ENCODE measurements at places on chromosomes 2 and 18. TPM values are rescaled to one million over a fixed set of nuclear protein-coding genes. Genes with fewer than 3 reads are reported as not detected.

- DNase-seq, result no peak
Observed at GRCh38 chr2:239343946-239344856, 56.6 kb downstream of the HDAC4 start.

DNA sequence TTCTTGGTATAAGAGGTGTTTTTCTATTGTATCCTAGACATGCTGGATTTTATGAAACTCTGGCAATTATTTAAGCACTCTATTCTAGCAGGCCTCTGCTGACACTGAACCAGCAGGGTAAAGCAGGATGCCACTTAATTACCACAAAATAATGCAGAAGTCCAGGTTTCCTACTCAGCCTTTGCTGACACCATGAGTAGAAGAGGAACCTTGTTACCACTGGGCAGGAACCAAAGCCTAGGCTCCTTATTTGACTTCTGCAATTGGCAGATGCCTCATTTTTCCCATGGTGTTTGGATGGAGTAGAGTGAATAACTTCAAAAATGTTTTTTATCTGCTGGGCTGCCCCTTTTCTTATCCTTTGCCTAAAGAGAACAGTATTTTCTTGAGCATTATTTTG is 60.8 kb downstream of the THNSL2 start:
- no peak for DNase-seq

- DNase-seq, result no peak
Observed at GRCh38 chr2:203756161-203756560, 49.7 kb downstream of the CD28 start.

DNA sequence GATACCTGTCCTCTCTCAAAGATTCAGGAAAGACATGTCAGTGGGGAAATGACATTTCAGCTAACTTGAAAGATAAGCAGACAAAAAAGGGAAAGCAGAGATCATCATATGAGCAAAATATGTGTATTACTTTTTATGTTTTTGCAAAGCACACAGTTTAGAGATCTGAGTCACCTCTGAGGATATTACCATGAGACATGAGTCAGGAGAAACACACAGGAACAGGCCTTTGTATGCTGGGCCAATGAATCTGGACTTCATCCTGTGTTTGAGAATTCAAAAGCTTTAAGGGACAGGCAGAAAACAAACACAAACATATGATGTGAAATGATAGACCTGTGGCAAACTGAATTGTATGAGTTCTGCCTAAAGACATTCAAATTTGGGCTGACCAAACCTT is 306.0 kb upstream of the EPC2 start:
- no peak for DNase-seq

- no peak for DNase-seq
Observed at GRCh38 chr2:59540864-59541263, 1012.6 kb downstream of the BCL11A start.

DNA sequence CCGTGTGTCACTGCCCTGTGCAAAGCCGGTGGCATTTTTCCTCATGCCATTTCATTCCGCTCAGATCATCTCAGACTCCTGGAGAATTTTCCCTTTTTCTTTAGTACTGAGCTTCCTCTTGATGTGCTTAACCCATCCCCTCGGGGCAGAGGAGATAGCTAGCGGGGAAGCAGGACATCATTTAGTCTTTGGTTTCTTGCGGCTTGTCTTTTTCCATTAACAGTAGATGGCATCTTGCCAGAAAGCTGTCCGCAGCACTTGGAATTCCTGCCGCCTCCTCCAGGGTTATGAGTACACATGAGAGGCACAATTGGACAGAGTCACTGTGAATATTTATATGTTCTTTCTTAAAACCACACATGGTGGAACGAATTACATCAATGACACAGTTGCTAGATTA is 226.6 kb downstream of the ALPK2 start:
- no peak for DNase-seq

DNA sequence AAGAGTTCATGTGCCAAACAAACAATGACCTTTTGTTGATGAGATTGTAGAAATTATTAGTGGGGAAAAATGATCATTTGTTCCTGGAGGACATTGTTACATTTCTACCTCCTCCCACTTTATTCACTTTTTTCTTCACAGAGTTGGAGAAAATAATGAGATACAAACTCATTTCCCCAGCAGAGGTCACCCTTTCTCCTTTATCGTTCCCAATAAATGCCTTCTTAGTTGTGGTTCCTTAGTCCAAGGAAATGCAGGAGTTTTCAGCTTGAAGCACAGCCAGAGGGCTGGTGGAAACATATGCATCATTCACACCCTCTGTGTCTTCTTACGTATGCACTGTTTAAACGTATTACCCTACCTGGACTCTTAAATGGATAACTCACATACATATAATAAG is 108.8 kb downstream of the SLC4A3 start:
- peak; percentile 14 for DNase-seq

GRCh38 chr2:127415593-127416505 is 2.4 kb upstream of the PROC start:
- peak; percentile 77 for DNase-seq

DNA sequence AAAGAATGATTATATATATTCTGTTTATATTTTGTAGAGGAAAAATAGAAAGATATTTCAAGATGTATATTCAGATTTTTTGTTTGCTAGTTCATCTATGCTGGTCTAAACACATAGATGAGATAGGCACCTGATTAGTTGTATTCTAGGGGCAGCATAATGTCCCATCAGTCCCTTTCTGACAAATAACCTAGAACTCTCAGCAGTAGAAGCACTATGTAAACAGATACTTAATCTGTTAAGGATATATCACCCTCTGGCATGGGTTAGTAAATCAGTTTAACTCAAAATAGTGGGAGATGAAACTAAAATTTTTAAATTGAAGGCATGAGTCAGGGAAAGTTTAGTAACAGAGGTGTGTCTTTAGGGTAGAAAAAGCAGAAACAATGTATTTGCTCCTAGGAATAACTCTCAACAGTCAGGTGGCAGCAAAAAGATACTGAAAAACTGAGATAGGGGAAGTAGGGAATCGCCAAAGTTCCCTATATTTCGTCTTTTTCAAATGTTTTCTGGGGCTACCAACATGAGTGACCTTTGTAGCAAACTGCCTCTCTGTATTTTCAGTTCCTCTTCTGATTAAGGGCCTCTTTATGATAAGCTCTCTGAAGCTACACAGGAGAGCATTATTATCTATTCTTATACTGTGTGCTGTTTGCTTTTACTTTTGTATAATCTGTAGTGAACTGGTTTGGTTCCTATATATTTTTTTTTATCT is 5.7 kb downstream of the PPP1R1C start:
- no peak for DNase-seq

DNA sequence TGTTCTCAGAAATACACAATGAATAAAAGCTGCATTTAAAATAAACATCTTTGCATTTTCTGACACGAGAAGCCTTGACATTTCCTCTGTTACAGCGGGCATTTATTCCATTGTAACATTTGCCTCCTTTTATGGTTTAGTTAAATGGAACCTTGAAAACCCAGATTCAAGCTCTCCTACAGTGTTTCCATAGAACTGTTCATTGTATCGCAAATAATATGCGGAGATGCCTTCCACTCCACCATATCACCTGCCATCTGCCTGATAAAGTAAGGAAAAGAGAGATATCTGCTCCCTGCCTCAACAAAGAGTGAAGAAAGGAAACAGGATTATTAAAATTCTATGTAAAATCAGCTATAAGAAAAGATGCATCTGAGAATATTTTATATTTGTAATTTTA is 69.8 kb downstream of the CDH19 start:
- no peak for DNase-seq

DNA sequence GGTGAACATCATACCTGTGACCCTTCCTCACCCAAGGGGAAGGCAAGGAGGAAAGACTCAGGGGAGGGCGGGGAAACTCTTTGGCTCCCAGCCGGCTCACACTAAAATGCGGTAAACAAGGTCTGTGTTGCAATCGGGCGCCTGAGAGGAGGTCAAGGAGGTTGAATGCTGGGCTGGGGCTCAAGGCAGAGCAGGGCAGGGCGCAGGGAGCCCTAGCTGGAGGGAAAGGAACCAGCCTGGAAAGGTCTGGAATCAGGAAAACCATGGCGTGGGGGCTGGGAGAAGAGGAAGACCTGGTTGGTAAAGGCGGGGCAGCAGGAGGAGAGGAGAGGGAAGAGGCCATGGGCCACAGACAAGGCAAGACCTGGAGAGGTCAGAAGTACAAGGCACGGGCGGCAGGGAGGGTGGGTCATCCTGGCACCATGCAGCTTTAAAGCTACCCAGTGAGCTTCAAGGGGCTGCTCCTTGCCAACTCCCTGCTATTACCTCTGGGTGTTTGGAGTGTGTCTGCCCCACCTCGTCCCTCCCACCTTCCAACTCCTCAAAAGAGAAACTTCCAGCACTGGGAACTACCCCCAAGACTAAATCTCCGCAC is 4.8 kb upstream of the TMEM37 start:
- no peak for DNase-seq

DNA sequence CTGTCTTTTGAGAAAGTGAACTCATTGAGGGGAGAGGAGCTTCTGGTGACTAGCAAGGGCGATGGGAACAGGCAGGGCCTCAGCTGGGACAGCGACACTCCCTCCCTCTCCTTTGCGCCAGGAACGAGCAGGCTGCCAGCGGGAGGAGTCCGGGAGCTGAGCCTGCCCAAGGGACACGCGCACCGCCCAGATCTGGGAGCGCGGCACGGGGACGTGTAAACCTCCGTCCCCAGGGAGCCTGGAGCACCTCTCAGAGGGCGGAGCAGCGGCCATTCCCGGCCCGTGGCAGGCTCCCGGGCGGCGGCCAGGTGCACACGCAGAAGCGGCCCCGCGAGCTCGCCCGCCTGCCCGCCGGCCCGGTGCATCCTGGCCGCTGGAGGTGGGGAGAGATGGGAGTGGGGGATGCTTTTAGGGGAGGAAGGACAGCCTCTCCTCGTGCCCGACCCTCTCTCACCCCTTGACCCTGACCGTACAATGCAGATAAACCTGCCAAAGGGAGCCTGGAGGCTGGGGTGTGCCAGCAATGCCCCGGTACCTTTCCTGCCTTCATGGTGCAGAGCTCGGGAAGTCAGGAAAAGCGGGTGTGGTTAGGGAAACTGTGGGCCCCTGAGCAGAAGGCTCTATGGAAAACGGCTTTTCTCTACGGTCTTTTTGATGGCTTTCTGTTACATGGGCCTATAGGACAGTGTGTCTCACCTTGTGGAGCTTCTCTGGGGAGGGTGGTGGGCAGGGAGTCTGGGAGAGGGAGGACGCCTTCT is 2.2 kb downstream of the AQP4 start:
- peak; percentile 44 for DNase-seq

DNA sequence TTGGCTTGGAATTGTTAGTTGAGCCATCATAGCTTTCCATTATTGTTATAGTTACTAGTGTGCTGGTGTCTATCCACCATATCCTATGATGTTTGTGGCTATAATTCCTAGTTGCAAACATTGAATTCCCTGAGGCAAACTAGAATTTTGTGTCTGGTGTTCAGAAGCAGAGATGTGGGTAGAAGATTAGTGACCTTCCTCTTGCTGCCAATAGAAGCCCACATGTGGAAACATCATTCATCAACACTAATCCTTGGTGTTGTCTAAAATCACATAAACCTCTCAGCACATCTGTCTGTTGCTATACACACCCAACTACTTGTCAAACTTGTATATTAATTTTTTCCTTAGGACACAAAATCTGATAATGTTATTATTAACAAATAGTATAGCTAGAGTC is 374.1 kb downstream of the TGIF1 start:
- DNase-seq, result no peak

DNA sequence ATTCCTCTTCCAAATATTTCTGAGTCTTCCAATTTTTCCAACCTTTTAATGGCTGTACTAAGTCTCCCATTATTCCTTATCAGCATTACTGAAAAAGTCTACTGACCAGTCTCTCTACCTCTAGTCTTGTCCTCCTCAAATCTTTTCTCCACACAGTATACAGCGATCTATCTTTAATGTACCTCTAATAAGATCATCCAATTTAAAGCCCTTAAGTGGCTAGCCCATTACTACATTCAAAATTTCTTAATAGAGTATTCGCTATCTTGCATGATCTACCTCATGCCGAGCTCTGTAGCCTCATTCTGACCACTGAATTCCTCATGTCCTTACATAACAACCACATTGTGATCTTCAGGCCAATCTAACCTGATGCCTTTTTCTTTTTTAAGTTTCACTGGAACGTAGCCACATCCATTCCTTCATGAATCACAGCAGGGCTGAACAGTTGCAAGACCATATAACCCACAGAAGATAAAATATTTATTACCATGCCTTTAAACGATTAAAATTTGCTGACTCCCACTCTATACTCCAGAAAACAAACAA is 57.9 kb downstream of the SLC66A3 start:
- no peak for DNase-seq

DNA sequence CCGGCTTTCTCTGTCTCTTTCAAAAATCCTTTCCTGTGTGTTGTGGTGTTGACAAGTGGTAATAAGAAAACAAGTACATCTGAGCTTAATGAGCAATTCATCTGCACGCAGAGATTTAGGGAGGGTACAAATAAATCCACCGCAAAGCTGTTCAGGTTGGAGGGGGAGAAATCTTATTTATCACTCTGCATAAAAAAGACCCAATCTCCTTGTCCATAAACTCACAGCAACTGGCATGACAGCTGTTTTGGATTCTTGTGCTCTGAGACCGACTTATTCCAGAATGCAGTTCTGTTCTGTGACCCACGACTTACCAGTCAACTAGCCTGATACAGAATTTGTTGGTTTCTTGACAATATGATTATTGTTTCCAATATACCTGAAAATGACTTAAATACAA is 380.1 kb downstream of the SOX11 start:
- no peak for DNase-seq

DNA sequence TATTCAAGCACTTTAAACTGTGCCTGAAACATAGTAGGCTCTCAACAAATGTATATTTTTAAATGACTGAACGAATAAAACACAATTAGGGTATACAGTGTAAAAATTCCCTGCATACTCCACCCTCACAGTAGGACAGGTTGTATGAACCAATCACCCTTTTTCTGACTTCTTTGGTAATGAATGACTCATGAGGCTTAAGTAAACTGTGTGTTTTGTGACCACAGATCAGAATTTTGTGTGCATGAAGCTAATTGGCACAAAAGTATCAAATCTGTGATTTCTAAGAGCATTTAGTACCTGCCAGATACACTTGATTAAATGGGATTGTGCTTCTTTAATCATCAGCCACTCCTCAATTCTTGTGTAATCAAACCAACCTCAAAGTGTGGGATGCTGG is 109.9 kb upstream of the MAP4K3 start:
- no peak for DNase-seq

DNA sequence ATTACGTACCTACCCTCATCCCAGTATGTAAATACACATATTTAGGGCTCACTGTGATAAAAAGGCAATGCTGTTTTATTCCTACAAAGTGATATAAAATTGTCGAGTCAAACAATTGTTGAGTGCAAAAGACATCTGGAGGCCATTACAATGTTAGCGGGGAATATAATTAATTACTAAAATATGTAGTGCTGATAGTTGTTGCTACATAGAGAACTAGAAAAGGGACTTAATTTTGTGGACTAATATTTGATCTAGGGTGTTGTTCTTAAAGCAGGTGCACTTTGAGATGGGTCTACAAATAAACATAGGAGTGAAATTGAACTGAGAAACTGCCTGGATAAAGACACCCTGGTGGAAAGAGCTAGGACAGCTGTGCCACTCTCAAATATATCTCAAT is 300.1 kb downstream of the NOL4 start:
- DNase-seq, result no peak

IL1A gene
- not detected for total RNA-seq

DSG3 gene
- not detected for total RNA-seq

ZAP70 gene
- total RNA-seq, result 2.6 TPM

GALNT14 gene
- total RNA-seq, result 0.91 TPM

TEX44 gene
- total RNA-seq, result not detected

CAPN13 gene
- total RNA-seq, result 19.0 TPM

PAX3 gene
- not detected for total RNA-seq

CCDC150 gene
- total RNA-seq, result 40.1 TPM

GKN2 gene
- not detected for total RNA-seq

TCF23 gene
- not detected for total RNA-seq

SLC9A4 gene
- total RNA-seq, result 0.62 TPM

CNNM3 gene
- 48.4 TPM for total RNA-seq

FMNL2 gene
- 108 TPM for total RNA-seq

TUBA4B gene
- not detected for total RNA-seq

All from progenitor cell of endocrine pancreas (in vitro differentiated cells).